ENCODE measurements at places on chromosomes 1 and 21.

DNA sequence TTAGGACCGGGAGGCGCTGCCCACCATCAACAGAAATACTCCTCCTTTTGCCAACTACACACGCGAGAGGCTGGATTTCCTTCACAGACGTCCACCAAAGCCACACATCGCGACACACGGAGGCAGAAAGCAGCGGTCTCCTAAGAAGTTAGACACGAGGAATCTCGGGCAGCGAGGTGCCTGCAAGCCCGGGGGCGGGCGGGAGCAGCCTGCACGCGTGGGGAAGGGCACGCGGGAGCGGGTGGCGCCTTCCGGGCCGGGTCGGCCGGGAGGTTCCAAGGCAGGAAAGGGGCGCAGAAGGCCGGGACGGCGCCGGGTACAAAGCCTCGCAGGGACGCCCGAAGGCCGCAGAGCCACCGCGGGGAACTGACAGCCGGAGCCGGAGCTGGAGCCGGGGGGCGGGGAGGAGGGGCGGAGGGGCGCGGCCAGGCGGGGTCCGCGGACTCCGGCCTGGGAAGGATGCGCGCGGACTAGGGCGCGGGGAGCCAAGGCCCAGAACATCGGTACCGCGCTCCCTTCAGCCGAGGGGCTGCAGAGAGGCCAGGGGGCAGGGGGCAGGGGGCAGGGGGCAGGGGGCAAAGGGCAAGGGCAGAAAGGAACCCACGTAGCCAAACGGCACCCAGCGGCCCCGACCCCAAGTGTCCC lies 722 bp downstream of the NPHP4 start:
- no peak for DNase-seq

GRCh38 chr1:235703506-235703905 lies 53.9 kb upstream of the GNG4 start:
- DNase-seq: no peak

- DNase-seq: no peak
These were observed 601.9 kb downstream of the MRPL39 start for GRCh38 chr21:25005388-25005787.

DNA sequence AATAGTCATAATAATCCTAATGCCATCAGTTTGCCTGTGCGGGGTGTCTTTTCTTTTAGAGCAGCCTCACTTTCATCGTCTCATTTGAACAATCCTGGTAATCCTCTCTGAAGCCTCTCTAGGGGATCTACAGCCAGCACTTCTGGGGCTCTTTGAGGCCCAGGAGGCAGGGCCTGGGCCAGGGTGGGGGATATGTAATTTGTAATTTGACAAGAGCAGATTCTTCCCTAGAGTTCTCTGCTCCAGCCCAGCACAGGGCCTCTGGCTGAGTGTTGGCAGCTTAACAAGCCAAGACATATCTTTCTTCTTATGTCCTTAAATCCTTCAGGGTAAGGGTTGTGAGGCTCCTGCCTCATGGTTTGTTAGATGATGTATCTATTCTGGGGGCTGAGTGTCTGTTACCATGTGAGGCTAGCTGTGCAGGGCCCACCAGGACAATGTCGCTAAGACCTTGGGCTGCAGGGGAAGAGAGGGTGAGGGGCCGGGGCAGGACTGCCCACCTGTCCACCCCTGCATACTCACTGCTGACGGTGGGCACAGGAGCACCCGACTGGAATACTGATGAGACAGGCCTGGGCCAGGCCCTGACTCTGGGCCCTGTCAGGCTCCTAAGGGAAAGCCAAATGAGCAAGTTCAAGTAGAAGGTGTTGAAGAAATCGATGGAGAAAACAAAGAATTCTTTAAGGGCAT lies 45.3 kb upstream of the PARP1 start:
- no peak for DNase-seq

DNA sequence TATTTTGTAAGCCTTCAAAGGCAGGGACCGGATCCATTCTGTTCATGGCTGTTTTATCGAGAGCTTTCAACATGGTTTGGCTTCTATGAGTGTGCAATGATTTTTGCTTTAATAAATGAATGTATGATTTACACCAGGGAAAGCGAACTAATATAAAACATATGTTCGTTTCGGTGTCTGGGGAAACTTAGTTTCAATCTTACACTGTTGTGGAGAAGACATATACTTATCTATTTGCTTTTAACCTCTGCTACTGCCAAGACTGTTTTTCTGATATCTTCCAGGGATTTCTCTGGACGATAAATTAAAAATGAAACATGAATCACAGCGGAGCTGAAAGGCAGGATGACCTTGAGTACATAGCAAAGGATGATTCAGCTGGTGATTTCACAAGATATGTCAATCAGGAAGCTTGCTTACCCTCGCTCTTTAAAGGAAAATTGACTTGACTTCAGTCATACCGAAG lies 14.7 kb upstream of the CYYR1 start:
- no peak for DNase-seq

DNA sequence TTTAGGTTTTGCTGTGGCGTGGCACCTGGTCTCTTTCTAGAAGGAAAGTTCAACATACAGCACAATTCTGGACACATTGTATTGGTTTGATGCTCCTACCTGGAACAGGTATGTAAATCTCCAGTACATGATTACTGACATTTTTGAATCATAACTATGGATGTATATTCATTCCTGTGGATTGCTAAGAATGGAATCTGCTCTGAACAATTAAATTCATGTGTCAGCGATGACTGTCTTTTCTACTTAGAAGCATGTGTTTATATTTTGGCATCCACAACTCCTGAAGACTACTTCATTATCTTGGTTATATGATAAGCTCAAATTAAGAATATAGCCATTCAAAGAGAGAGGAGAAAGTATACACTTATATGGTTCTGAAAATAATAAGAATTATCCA lies 291.8 kb downstream of the CHRM3 start:
- DNase-seq: no peak

DNA sequence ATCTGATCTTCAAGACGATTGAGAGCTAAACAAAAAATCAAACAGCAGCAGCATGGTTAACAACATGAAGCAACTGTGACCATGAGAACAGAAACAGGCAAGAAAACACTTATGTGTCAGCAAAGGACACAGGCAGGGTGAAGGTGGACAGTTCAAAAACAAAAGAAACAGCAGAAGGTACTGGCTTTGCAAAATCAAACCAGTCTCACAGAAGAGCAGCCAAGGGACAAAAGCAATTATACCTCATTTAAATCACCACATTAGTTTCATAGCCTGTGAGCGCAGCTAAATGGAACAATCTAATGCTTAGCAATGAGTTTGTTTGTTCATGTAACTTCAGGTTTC lies 59.1 kb downstream of the CAPN2 start:
- DNase-seq: no peak

- DNase-seq: no peak
These were observed 91.4 kb downstream of the LYST start for GRCh38 chr1:235775246-235775860.

- no peak for DNase-seq
These were observed 89.7 kb downstream of the BCAR3 start for GRCh38 chr1:93591676-93592550.

- no peak for DNase-seq
These were observed 29.3 kb upstream of the CHAF1B start for GRCh38 chr21:36355868-36356267.

DNA sequence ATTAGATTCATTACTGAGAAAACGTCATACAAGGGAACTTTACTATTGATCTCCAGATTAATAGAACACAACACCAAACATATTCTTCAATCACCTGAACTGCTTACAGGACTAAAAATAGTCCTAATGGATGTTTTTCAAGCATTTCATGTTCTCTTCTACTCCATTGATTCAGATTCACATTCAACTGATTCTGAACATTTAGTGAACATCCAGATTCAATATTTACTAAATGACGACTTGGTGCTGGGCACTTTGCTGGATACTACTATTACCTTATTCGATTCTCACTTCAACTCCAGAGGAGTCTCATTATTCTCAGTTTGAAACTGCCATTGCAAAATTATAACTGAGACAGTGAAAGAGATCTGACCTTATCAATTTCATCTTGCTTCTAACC lies 18.8 kb upstream of the SUCO start:
- no peak for DNase-seq

DNA sequence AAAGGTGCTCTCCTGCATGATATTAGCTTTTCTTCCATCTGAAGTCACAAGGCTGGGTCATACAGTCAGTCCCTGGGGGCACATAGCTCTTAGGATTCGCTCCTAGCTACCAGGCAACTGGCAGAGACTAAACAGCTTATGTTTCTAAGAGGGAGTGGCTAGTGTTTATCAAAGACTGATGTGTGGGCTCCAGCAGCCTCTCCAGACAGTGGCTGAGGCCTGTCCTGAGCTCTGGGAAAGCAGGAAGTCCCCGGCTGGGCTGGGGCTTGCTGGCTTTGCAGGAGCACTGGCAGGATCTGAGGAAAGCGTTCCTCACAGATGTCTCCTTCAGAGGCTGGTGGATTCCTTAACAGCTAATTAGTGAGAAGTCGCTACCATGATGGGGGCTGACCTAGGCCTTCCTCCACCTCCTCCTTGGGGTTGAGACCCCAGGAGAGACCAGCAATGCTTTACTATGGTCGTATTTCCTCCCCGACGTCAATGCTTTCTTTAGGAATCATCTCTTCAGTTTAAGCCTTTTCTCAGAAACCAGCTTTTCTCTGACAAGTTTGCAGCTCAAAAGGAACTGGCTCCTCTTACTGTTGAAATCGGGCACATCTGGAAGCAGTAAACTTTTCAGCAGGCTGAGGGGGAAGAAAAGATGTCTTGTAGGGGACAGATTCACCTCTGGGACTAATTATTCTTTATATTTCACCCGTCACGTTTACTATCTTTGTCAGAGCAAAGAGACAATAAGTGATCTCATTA lies 33.5 kb upstream of the HHAT start:
- DNase-seq: no peak

DNA sequence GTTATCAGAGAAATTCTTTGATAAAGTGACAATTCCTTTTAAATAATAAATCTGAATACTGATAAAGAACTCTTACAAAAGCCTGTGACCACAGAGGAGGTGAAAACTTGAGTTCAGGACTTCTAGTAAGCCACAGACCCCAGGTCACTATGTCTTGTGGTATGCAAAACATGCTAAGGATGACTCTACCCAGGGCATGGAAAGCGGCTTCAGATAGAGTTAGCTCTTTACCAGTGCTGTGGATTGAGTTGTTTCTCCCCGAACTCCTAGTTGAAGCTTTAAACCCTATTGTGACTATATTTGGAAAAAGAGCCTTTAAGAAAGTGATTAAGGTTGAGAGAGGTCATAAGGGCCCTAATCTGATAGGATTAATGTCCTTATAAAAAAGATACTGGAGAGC lies 42.3 kb downstream of the HLX start:
- no peak for DNase-seq

All from activated T-cell treated with anti-CD3 and anti-CD28 coated beads for 1 hour (primary cell).